ENCODE measurements at places on chromosomes 5 and 9. TPM values are rescaled to one million over a fixed set of nuclear protein-coding genes. Genes with fewer than 3 reads are reported as not detected.

Gene ARID3C
- total RNA-seq, result not detected

Gene MSX2
- total RNA-seq, result 0.21 TPM

Gene SMIM32
- not detected for total RNA-seq

Gene HSD17B4
- total RNA-seq, result 167 TPM

Gene INSL6
- total RNA-seq, result not detected

Gene DDX41
- 138 TPM for total RNA-seq

Gene ARPC5L
- 53.8 TPM for total RNA-seq

Gene MOB3B
- total RNA-seq, result 6.0 TPM

Gene C5orf58
- total RNA-seq, result not detected

Gene GFI1B
- not detected for total RNA-seq

Gene SPINK13
- total RNA-seq, result not detected

Gene PHF19
- 38.4 TPM for total RNA-seq

Gene CTXN3
- total RNA-seq, result not detected

Gene SPATA31D3
- not detected for total RNA-seq

Gene MARCOL
- not detected for total RNA-seq

Gene NR5A1
- total RNA-seq, result not detected

Data from airway epithelial cell (primary cell).